HL-60 (cell line): ENCODE measurements at places on chromosomes 6 and 20.
A peak's percentile ranks its signal among the peaks of the same experiment; 100 is the strongest.

- DNase-seq = no peak
Observed at GRCh38 chr6:169254456-169255316, 1.0 kb upstream of the THBS2 start.

DNA sequence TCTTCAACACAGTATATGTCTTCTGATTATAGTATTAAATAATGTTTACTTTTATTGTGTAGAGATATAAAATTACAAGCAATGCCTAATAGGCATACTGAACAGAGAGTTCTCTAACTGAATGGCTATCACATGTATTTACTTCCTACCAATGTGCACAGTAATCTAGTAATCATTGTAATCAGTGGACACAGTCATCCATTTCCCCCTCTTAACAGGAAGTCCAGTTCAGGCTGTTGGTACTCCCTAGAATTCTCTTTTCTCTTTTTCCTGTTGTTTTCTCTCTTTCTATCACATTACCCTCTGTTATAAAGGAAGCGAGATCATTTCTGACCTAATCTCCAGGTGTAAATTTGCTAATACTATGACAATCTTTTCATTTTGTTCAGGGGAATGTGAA, 172.5 kb downstream of the HTR1B start:
- DNase-seq = no peak

- DNase-seq = no peak
Observed at GRCh38 chr6:166221040-166221439, 53.4 kb upstream of the TBXT start.

DNA sequence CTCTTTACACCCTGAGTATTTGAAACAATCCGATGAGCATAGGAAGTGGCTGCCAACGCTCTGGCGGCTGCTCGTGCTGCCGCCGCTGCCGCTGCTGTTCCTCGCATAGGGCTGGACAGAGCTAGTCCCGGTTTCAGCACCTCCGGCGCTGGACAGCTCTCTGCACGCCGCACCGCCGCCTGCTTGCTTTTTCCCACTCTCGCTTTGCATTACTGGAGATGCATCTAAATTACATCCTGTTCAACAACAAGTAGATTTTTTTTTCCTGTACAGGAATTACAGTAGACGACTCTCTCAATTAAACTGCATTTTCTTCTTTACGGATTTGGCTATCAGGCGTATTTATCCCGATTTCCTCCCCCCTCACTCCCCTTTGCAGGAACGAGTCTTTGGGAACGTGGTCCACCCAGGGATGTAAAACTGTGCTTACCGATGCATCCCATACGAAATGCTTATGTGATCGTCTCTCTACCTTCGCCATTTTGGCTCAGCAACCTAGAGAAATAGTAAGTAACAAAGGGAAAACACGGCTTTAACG, 563.8 kb downstream of the LMBRD1 start:
- peak; percentile 51 for DNase-seq

- no peak for DNase-seq
Observed at GRCh38 chr6:111204305-111204704, 117.0 kb downstream of the SLC16A10 start.

- DNase-seq = no peak
Observed at GRCh38 chr6:43220439-43220951, 8.8 kb downstream of the DNPH1 start.

DNA sequence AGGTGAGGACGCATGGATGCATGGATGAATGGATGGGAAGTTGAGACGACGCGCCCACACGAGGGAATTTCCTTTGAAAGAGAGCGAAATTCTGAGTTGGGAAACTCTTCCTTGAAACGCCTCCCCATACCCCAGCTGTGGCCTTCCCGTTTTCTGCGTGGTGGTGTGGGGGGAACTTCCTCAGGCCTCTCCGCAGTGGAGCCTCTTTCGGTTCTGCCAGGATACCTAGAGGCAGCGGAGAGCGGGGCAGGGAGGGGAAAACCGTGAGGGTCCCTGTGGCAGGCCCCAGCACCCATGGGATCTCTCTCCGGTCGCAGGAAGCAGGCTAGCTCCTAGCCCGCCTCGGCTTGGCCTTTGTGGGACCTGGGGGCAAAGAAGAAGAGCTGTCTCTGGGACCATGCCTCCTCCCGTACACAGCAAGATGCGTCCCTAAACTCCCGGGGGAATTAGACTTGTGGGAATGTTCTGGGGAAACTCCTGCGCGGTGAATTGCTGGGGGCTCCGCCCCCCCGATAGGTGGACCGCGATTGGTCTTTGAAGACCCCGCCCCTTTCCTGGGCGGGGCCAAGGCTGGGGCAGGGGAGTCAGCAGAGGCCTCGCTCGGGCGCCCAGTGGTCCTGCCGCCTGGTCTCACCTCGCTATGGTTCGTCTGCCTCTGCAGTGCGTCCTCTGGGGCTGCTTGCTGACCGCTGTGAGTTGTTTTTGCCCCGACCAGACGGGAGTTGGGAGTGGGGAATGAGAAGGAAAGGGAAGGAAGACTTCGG, at the start of gene CD40:
TSS of gene CD40 (plus strand) at position 611 of the 764 bp plus-strand sequence. CDS start at position 641, 30 bp downstream.
- DNase-seq = peak; percentile 45

DNA sequence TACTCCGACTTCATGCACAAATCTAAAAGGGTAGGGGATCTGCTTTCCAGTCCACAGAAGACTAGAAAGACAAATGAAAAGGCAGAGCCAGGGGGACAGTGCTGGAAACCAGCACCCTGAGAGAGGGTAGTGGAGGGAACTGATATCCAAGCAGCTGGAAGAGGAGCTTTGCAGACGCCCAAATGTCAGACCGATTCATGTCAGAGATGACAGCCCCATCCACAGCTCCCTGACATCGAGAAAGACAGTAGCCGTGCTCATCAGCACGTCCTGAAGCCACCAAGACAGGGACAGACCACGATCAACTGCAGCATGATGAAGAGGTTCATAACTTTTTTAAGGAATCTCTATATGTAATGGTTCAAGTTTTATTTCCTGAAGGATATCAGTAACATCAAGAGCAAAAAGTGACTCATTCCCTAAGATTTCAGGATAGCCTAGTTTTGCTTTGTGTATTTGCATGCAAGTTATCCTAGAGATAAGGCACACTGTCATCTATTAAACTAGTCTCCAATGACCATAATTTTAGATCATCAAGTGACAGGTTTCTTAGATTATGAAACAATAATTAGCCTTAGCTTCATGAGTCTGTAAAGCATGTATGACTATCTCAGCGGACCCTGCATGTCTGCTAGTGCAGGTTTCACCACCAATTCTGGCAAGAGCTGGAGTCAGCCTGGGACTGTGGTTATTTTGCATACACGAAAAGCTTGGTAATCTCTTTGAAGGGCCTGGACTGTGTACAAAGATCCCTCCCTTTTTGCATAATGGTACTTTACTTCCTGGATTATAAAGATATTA, 43.0 kb downstream of the PRDM1 start:
- DNase-seq = no peak

DNA sequence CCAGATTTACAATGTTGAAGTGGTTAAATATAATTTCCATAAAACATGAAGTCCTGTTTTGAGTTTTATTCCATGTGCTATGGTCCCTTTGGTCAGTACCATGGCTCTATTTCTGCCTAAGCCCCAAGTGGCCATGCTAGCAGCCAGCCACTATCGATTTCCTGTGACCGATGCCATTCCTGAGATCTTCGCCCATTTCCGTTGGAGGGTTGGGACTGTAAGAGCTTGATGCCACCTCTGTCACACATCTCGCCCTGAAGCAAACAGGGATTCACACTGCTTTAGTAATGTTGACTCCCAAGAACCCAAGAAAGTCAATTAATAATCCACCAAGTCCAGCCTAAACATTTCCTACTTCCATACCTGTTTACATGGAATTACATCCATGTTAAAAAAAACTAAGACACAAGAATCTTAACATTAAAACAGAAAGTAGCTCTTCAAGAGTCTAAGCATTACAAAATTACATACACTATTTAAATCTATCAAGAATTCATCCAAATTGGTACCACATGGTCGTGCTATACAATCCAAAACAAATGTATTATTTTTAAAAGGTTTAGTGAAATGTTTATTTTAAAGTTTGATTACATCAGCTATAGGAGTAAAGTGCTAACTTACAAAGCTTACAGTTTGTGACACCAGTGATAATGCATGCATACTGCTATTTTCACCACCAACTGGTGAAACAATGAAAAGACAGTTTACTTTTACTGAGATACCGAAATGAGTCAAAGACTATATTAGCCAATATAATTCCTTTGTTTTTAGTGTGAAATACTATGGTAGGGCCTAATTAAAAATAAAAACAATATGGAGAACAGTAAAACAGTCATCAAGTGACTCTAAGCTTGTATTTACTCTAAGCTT, 2.5 kb downstream of the RBM39 start:
- DNase-seq = no peak

DNA sequence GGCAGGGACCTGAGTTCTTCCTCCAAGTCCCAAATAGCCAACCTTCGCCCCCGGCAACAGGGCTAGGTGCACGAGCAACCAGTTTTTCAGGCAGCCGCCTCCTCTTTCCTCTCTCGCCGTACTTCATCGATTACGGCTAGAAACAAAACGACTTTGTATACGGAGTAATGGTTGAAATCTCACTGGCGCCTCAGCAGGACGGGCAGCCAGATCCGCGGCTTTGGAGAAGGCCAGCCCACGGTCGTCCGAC, 333 bp upstream of the SMIM13 start:
- no peak for DNase-seq

GRCh38 chr6:168286116-168286515, 33.5 kb downstream of the DACT2 start:
- DNase-seq = no peak

- DNase-seq = peak; percentile 21
Observed at GRCh38 chr20:50510706-50511542, 741 bp downstream of the PTPN1 start.

DNA sequence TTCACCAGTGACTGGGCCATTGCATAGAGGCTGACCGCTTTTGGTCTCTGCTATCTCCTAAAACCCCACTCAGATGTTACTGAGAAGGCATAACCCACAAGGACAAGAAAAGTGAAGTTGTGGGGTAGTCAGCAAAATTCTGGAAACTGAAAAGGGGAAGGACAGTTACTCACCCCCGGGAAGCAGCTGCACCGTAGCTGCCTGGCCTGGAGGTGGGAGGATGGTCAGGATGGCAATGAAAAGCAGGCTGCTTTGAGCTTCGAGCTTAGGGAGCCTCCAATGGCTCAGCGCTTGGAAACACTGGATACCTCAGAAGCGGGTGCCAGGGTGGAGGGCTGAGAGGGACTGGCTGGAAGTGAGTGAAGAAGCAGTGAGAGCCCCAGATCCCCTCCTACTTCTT, 56.0 kb downstream of the KCNK5 start:
- DNase-seq = peak; percentile 78

- DNase-seq = no peak
Observed at GRCh38 chr20:29690274-29690673, 1567.2 kb upstream of the DEFB115 start.

DNA sequence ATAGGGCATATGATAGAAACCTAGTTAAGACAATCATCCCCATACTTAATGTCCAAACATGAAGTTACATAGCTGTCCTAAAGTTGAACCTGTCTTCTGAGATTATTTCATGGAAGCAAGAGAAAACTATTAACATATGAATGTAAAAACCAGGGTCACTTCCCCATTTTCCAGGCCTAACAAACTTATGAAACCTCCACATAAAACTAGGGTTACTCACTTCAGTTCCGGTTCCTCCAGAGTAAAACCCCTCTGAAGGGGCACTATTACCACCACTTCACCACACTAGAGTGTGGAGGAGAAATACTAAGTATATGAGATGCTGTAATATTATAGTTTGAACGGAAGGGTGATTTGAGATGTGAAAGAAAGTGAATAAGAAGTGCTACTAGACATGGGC, 14.9 kb downstream of the PRKN start:
- DNase-seq = no peak
